Thymus (tissue), 14 donors: ENCODE measurements at places on chromosomes 16 and 17. TPM values are rescaled to one million over a fixed set of nuclear protein-coding genes. Genes with fewer than 3 reads are reported as not detected.
A peak's percentile ranks its signal among the peaks of the same experiment; 100 is the strongest.

ADGRG1 gene
- 5.1 TPM for total RNA-seq

BICDL2 gene
- total RNA-seq: 0.38 TPM

SMIM36 gene
- total RNA-seq: not detected

PIMREG gene
- total RNA-seq: 15.1 TPM

C16orf92 gene
- total RNA-seq: not detected

ZP2 gene
- total RNA-seq: 0.05 TPM

LRRC37B gene
- 16.3 TPM for total RNA-seq

DNA sequence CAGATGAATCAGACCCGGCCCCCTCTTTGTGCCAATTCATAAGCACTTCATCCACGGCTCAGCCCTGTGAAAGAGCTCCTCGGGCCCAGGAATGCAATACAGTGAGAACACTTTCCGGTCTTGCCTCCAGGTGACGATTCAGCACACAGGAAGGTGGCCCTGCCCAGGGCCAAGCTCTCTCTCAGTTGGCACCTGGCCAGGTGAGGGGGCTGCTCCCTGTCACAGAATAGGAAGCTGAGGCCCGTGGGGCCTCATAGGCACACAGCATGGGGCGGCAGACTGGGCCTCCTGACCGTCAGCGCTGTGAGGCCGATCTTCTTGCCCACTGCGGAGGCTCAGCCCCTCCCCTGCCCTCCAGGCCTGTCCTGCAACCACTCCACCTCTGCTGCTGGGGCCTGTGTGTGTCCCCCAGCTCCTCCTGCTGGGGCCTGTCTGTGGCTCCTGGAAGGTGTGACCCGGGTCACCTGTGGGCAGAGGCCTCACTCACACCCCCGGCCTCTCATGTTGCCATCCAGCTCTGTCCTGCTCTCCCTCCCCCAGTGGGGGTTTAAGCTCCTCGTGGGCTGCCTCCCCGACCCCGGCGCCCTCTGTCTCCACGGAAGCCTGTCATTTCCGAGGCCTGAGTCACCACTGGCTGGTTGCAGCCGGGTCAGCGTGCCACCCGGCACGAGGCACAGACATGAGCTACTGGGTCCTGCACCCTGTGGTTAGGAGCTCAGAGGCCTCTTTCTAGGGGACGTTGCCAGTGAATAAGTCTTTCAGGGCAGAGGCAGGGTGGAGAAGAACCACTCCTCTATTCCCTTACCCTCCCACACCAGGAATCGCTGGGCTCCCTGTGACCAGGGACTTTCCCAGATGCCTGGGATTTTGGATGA is 114.4 kb downstream of the SEC14L1 start:
- no peak for DNase-seq

- no peak for DNase-seq
Observed at GRCh38 chr16:49503256-49504022, 129.8 kb downstream of the C16orf78 start.

DNA sequence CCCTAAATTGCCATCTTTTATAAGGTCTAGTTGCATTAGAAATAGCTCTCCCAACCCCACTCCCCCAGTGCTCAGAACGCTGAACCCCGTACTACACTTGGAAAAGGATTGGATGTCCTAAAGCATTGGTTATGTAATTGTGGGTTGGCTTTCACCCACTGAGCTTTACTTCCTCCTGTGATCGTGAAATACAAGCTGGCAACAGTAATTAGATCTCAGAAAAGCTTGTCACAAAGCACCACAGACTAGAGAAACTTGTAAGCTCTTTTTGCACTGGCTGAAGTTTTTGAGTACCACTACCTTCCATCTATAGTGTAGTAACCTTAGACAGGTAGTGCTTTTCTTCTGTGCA is 54.4 kb downstream of the SIAH1 start:
- DNase-seq: no peak

DNA sequence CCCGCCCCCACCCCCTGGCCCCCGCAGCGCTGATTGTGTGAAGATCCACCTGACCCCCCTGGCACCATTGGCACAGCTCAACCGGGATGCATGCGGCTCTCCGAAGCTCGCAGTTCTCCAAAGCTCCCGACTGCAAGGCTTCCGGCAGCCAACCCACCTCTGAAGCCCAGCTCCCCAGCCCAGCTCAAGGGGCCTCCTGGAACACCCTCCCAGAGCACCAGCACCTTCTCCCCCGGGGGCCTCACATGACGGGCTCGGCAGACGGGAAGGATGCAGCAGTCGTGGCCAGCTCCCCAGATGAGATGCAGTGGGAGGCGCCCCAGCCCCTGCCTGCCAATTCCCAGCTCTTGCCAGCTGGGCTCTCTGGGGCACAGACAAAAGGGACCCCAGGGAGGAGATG is 215.3 kb downstream of the ZNF423 start:
- no peak for DNase-seq

DNA sequence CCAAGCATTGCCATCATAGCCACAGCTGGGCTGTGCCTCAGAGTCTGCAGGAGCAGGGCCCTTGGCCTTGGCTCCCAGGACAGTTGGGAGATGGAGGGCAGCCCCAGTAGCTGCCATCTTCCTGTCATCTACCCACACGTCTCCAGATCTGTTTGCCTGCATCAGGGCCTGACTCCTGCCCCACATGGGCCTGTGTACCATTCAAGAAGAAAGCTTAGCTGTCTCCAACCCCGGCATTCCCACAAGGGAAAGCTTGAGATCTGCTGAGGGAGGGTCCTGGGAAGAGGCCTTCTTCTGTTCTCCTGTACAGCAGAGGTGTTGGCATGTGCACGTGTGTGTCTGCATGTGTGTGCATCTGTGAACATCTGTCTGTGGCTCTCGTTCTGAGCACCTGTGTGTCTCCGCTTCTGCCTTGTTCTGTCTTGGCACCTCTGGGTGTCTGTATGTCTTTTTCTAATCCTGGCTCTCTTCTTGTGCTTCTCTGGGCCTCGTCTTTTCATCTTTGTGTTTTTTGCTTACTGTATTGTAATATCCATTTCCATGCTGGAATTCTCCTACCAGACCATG is 122.2 kb downstream of the MRM1 start:
- DNase-seq: peak; percentile 61

GRCh38 chr17:30290696-30291542 is 825 bp downstream of the BLMH start:
- peak; percentile 8 for DNase-seq

DNA sequence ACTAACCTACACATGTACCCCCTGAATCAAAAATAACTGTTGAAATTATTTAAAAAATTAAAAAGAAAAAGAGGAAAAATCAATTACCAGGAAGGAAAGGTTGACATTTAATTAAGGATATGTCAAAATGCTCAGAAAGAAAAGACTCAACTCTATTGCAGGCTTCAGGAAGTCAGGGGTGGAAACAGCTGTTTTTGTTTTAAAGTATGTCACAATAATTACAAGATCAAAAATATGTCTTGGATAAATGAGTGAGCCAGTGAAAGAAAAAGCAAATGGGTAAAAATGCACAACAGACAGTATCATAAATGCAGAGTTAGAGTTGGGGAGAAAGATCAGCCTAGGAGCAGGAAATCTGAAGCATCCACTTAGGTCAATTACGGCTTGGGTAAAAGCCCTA is 146.0 kb downstream of the CDH11 start:
- DNase-seq: no peak

DNA sequence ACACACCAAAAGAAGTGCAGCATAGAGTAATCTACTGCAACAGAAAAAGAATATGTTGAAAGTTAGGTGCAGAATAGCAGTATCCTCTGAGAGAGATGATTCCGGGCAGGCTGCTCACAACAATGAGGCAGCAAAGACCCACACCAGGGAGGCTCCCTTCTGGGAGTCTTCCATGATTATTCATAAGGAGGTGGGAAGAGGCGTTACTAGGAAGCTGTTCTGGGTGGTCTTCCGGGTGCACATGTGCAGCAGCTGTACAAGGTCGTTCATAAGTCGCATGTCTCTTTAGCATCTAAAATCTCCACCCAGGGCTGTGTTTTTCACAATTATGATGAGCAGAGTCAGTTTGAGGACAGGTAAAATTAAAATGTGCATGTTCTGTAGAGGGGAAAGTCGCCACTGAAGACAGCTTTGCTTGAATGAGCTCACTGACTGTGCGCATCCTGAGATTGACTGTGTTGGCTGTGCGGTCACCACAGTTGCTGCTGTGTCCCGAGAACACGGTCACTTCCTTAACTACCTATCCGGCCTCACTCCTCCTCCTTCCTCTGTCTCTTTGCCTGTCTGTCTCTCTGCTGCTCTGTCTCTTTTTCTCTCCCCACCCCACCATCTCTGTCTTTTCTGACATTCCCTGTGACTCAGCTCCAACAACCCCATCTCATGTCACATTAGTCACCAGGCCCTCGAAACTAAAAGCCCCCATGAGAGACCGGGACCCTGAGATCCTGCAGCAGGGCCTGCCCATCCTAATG is 125.5 kb upstream of the HSBP1 start:
- no peak for DNase-seq

- DNase-seq: no peak
Observed at GRCh38 chr17:39261286-39261685, 35.5 kb upstream of the STAC2 start.

- DNase-seq: no peak
Observed at GRCh38 chr16:13839577-13839976, 80.4 kb upstream of the ERCC4 start.

- DNase-seq: no peak
Observed at GRCh38 chr16:77805398-77805797, 17.0 kb downstream of the VAT1L start.

GRCh38 chr17:34265711-34266110 is 4.3 kb upstream of the CCL7 start:
- no peak for DNase-seq

GRCh38 chr17:61465550-61466237 is 13.5 kb downstream of the TBX4 start:
- no peak for DNase-seq
